ENCODE measurements at places on chromosomes 3 and 15.

GRCh38 chr3:25120665-25121064 is 307.4 kb upstream of the RARB start:
- no peak for DNase-seq

DNA sequence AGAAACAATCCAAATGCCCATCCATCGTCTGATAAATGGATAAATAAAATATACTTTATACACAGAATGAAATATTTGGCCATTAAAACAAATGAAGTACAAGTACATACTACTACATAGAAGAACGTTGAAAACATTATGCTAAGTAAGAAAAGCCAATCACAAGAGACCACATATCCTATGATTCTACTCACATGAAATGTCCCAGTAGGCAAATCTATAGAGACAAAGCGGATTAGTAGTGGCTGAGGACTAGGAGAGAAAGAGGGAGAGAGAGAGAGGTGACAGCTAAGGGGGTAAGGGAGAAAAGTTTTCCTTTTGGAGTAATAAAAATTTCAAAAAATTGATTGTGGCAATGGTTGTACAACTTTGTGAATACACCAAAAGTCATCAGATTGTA is 147.0 kb downstream of the GREM1 start:
- no peak for DNase-seq

DNA sequence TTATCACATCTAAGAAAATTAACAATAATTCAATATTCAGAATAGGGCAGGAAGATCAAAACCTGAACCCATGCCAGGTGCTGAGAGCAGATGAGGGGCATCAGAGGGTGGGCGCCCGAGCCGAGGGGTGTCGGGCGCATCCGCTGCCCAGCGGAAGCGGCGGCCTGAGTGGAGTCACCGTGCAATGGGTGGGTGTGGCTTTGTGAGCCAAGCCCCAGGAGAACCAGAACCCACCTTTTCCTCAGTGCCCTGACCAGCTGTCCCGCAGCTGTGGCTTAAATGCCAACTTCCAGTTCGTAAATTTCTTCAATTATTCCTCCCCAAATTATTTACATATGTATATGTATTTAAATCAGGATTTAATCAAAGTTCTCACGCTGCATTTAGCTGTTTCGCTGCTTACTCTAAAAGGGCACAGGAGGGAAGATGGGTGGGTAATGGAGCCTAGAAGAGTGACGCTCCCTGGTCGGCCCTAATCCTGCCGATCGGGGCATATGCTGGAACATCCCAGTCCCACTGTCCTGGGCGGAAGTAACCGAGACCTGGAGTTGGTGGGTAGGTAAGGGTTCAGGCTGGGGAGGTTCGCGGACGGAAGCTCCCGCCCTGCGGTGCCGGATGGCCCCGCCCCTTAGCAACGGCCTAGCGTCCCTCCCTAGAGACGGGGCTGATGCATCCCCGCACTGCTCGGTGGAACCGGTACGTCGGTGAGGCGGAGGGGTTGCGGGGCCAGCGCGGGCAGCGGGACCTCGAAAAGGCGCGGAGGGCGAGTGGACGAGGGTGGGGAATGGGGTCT is 1.3 kb downstream of the DNAH1 start:
- peak; percentile 35 for DNase-seq

DNA sequence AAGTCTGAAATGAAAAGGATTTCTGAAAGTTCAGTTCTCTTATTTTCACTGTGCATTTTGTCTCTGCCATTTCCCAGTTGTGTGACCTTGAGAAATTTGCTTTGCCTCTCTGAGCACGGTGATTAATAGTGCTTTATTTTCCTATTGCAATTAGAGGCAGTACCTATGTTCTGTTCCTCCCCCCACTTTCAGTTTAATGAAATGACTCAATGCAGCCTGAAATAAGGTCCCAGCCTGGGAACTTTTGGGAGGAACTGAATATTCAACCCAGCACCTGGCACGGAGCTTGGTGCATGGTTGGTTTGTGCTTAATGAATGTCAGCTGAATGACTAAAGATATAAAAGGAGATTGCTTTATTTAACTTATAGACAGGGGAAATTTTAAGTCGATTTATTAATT is 352.6 kb downstream of the PDCD6IP start:
- DNase-seq = no peak

GRCh38 chr3:128814519-128815317 is 64.7 kb upstream of the ACAD9 start:
- no peak for DNase-seq

DNA sequence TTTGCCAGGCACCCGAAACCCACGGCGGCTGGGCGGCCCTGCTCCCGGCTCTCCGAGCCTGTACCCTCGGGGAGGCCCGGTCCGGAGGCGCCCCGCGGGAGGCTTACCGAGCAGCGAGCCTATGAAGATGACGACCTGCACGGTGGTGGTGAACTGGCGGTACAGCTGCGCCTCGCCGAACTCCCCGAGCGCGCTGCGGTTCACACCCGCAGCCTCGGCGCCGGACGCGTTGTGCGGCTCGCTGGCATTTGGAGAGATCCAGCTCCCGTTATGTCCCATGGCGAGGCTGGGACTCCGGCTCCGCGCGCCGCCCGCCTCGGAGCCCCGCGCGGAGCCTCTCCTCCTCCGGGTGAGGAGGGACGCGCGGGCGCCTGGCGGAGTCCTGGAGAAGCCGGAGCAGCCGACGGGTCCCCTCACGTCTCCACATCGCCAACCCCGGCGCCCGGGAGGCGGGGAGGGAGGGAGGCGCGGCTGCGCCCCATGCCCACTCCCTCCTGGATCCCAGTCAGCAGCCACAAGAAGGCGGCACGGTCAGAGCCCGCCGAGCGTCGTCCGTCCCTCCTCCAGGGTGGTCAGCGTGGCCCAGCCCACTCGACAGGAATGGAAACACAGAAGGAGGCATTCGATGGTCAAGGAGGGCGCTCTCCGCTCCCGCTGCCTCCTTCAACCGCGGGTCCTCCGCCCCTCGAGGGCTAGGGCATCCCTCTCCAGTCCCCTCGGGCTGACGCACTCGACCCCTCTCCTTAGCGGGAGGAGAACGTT is at the start of gene GPR176:
Gene GPR176, minus strand, starts transcription at position 519 of the 762 bp plus-strand sequence. Its CDS starts 240 bp downstream, at position 279.
- DNase-seq = peak; percentile 81

DNA sequence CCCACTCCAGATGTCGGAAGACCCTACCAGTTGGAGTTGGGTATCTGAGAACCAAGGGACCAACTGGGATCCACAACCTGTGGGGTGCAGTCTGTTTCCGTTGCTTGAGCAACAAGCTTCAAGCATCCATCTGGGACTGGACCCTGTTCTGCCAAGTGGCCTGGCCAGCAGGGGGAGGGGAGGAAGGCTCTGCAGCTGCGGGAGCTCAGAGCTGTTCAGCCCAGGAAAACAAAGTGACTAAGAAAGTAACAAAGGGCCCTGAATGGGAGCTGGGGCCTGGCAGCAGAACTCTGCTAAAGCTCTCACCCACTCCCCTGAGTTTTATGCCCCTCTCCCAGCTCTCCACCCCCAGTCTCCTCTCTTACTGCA is 2.7 kb downstream of the TYRO3 start:
- DNase-seq = peak; percentile 27

DNA sequence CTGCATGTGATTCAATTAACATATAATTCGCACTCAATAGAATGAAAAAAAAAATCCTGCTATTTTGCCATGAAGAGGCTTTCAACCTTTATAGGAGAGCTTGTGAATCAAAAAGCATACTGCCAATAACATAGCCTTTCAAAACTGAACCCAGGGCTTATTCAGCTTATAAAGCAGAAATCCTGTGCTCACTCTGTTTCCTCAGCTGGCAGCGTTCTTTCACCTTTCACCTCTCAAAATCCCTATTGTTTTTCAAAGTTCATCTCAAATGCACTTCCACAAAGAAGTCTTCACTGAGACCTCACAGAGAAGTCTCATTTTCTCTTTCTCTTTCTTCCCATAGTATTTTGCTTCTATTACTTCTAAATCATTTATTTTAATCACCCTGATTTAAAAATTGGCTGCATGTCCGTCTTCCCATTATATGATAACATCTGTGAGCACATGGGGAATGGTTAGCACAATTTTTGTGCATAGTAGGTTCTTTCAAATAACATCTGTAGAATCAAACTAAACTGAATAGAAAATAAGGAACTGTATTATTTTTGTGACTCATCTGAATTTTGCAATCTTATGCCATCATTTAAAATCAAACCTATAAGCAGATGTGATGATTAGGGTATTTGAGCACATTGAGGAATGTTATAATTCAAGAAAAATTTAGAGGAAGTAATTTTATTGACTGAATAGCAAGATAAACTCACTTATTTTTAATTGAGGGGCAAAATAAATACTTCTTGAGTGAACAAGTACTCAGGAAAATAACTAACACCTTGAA is 373.4 kb downstream of the NLGN1 start:
- DNase-seq = peak; percentile 16

- DNase-seq = no peak
Measured at GRCh38 chr3:39501968-39502837, 34.7 kb downstream of the MOBP start.

GRCh38 chr15:99931703-99932603 is 198.7 kb upstream of the LYSMD4 start:
- no peak for DNase-seq

GRCh38 chr3:66179793-66180192 is 41.0 kb upstream of the SLC25A26 start:
- peak; percentile 3 for DNase-seq

- DNase-seq = no peak
Measured at GRCh38 chr3:194272221-194272620, 78.9 kb downstream of the CPN2 start.

GRCh38 chr3:138875754-138876664 is 41.3 kb upstream of the PIK3CB start:
- DNase-seq = no peak

- DNase-seq = peak; percentile 47
Measured at GRCh38 chr15:64699751-64700388, 75.5 kb downstream of the RBPMS2 start.

- DNase-seq = peak; percentile 93
Measured at GRCh38 chr3:151837057-151837456, 23.1 kb downstream of the AADAC start.

DNA sequence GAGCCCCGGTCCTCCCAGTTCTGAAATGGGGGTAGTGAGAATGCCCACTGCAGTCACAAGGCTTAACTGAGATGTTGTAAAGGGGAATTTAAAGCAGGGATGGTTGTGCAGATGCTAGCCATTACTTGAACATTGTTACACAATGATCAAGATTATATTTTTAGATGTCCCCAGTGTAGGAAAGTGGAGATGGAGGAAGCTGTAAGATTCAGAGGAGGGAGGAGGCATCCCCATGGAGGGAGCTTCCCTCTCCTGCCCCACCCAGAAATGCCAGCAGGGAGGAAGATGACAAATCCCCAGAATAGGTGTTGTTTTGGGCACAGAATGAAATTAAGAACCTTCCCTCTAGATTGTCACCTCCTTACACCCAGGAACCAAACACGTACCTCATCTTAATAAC is 46.1 kb downstream of the EFCAB12 start:
- no peak for DNase-seq

DNA sequence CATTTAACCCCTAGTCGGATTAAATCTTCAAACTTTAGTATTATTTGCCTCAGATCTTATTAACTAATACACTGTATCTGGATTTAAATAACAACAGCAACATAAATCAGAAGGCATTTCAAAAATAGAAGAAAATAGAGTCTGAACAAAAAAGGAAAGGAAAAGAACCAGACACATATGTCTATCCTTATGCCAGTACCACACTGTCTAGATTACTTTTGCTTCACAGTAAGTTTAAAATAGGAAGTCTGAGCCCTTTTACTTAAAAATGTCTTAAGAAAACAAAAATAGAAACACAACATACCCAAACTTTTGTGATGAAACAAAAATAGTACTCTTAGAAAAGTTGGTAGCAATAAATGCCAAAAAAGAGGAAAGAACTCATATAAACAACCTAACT is 1615.8 kb downstream of the SI start:
- no peak for DNase-seq

DNA sequence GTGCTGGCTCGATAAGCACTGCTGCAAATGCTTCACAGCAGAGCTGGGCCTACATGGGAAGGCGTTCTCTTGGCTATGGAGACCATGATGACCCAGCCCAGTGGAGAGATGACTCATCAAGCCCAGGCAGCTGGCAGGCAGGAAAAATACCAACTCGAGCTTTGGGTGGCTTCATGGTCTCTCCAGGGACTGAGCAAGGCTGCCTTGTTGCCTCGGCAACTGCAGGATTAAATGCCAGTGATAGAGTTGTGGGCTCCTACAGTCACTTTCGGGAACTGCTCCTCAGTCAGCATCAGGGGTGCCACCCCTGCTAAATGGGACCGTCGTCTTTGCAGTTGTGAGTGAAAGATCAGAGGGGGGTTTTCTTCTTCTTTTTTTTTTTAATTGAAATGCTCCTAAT is 54.6 kb upstream of the MYZAP start:
- peak; percentile 57 for DNase-seq

- no peak for DNase-seq
Measured at GRCh38 chr15:100002086-100002620, 268.9 kb upstream of the LYSMD4 start.
